ENCODE measurements at places on chromosomes 4 and X. TPM values are rescaled to one million over a fixed set of nuclear protein-coding genes. Genes with fewer than 3 reads are reported as not detected.
A peak's percentile ranks its signal among the peaks of the same experiment; 100 is the strongest.

C4orf51 gene
- total RNA-seq = not detected

- no peaks in the 10 kb centered on the region for H3K36me3 ChIP-seq
- no peaks in the 10 kb centered on the region for H3K27me3 ChIP-seq
- H3K4me1 ChIP-seq = no peaks in the 10 kb centered on the region
- no peak overlapping the region for H3K27ac ChIP-seq
- no peak for DNase-seq
These were observed 213.4 kb upstream of the RASGEF1B start for GRCh38 chr4:81685104-81685503.

GRCh38 chr4:125041372-125041930, 273.3 kb upstream of the FAT4 start:
- H3K27me3 ChIP-seq = no peaks in the 10 kb centered on the region
- H3K4me3 ChIP-seq = no peak overlapping the region
- no peaks in the 10 kb centered on the region for H3K36me3 ChIP-seq
- no peak for DNase-seq
- no peak overlapping the region for H3K27ac ChIP-seq

DNA sequence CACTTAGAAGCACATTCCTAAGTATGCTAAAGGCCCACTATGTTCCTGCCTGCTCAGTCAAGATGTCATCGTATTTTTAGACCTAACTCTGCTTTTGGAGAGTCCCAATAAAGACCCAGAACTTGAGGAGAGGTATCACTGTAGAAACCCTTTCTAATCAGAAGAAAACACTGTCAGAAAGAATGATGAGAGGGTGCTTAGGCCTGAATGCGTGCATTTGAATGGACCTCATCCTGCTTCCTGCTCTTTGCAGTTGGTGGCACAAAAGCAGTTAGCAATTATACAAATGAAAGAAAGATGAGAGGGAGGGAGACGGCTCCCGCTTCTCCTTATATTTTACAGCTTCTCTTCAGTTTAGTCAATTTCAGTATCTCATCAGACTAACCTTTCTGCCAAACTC, 987.2 kb downstream of the CCSER1 start:
- no peaks in the 10 kb centered on the region for H3K27me3 ChIP-seq
- H3K27ac ChIP-seq = no peak overlapping the region
- H3K36me3 ChIP-seq = no peaks in the 10 kb centered on the region
- H3K4me1 ChIP-seq = no peaks in the 10 kb centered on the region
- no peak overlapping the region for H3K4me3 ChIP-seq
- DNase-seq = no peak

GRCh38 chr4:6961496-6962210, 52.0 kb downstream of the TBC1D14 start:
- H3K4me1 ChIP-seq = peaks cover 30% of the 10 kb centered on the region
- H3K36me3 ChIP-seq = no peaks in the 10 kb centered on the region
- H3K27me3 ChIP-seq = no peaks in the 10 kb centered on the region
- no peak overlapping the region for H3K4me3 ChIP-seq
- DNase-seq = no peak

DNA sequence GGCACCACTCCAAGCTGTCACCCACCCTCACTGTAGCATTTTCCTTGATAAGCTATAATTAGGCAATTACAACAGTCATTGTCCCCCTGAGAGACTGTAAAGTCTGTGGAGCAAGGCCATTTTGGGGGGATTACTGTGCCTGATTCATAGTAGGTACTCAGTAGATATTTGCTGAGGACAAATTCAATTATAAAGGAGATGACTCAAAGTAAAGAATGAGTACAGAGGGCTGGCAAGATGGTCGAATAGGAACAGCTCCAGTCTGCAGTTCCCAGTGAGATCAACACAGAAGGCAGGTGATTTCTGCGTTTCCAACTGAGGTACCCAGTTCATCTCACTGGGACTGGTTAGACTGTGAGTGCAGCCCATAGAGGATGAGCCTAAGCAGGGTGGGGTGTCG, 42.0 kb downstream of the MAOB start:
- no peak for DNase-seq
- H3K36me3 ChIP-seq = no peaks in the 10 kb centered on the region
- no peak overlapping the region for H3K27ac ChIP-seq
- H3K4me1 ChIP-seq = no peaks in the 10 kb centered on the region
- H3K27me3 ChIP-seq = peaks cover 8% of the 10 kb centered on the region

DNA sequence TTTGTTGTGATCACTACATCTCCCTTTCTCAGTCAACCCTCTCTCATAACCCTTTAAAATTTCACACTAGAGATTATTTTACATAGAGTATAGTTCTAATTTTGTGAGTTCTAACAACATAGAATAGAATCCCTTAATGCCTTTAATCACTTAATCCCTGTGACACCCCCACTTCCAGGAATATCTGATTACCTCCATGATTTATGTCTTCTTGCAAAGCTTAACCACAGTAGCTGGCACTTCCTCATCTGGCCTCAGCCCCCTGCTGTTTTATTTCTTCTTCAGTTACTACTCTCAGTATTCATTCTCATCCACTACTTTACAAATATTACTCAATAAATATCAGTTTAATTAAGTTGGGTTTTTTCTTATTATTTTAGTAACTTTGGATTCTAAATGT, 340.9 kb downstream of the CENPC start:
- H3K27me3 ChIP-seq = no peaks in the 10 kb centered on the region
- no peaks in the 10 kb centered on the region for H3K36me3 ChIP-seq
- H3K4me3 ChIP-seq = no peak overlapping the region
- no peak overlapping the region for H3K27ac ChIP-seq
- no peaks in the 10 kb centered on the region for H3K4me1 ChIP-seq

DCX gene
- not detected for total RNA-seq

GRCh38 chrX:13401724-13402123, 81.9 kb upstream of the ATXN3L start:
- no peaks in the 10 kb centered on the region for H3K27me3 ChIP-seq
- H3K4me3 ChIP-seq = no peak overlapping the region

GRCh38 chr4:184825141-184825895, 450 bp downstream of the ACSL1 start:
- H3K36me3 ChIP-seq = no peaks in the 10 kb centered on the region
- H3K27ac ChIP-seq = peak overlapping the region; percentile 92
- no peaks in the 10 kb centered on the region for H3K27me3 ChIP-seq
- DNase-seq = peak; percentile 72
- peak overlapping the region; percentile 82 for H3K4me3 ChIP-seq

SPANXA1 gene
- not detected for total RNA-seq

DNA sequence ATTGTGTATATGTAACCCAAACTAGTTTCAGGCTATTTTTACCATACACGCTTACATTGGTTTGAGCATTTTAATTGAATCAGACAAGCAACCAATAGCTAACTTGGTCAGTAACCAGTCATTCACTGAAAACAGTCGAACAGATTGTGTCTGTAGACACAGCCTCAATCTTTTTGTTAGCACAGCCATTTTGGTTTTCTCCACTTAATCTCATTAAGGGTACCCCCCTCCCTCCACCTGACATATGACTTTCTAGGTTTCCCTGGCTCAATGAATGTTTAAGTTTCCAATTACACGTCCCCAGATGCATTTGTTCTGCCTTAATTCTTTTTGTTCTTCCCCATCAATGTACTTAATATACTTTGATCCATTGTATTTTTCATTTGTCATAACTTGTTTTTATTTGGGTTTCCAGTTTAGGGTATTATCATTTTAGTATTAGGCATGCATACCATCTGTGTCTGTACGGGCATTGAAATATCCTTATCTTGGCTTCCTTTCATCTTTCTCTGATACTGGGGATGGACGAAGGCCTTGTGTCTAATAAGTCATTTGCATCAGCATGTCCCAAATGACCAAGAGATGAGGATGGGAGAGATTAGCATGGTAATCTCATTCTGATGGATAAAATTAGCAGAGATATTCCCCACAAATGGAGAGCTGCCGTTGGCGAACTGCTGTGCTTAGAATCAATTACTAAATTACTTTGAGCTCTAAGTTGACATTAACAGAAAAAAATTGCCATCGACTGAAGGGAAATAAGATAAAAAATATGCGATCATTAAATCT, 35.9 kb upstream of the PHOX2B start:
- DNase-seq = no peak
- H3K27me3 ChIP-seq = peaks cover 2% of the 10 kb centered on the region
- no peaks in the 10 kb centered on the region for H3K36me3 ChIP-seq
- no peaks in the 10 kb centered on the region for H3K4me1 ChIP-seq

SORBS2 gene
- 26.1 TPM for total RNA-seq

Measured in psoas muscle (tissue), 8 donors.